ENCODE measurements at places on chromosomes 1 and 21.

GRCh38 chr1:85894651-85895050 is 186.4 kb upstream of the ZNHIT6 start:
- DNase-seq: no peak

- DNase-seq: peak; percentile 22
These were observed 11.0 kb downstream of the DMRTB1 start for GRCh38 chr1:53470155-53470554.

- DNase-seq: no peak
These were observed 32.3 kb downstream of the VWA5B1 start for GRCh38 chr1:20322825-20323612.

GRCh38 chr1:19028110-19028509 is 71.6 kb upstream of the IFFO2 start:
- no peak for DNase-seq

GRCh38 chr1:236451796-236452373 is 57.8 kb downstream of the EDARADD start:
- DNase-seq: no peak

- DNase-seq: no peak
These were observed 91.5 kb downstream of the IER5 start for GRCh38 chr1:181179987-181180365.

- no peak for DNase-seq
These were observed 139.8 kb downstream of the KAZN start for GRCh38 chr1:14738235-14738634.
